ENCODE measurements at places on chromosomes 1 and 21.

DNA sequence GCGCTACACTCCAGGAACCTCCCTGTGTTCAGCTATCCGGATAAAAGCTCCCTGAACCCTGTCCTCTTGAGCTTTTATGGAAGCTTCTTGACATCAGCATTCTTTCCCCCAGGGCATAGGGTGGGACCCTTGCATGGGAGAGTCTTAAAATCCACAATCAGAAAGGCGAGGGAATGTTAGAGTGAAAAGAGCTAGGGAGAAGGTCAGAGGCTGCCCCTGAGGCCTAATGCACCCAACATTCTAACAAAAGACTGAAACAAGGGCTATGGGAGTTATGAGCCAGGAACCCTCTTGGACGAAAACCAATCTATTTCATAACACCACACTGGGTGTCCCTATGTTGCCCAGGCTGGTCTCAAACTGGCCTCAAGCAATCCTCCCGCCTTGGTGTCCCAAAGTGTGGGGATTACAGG, 36.7 kb downstream of the NEK2 start:
- no peak for DNase-seq

DNA sequence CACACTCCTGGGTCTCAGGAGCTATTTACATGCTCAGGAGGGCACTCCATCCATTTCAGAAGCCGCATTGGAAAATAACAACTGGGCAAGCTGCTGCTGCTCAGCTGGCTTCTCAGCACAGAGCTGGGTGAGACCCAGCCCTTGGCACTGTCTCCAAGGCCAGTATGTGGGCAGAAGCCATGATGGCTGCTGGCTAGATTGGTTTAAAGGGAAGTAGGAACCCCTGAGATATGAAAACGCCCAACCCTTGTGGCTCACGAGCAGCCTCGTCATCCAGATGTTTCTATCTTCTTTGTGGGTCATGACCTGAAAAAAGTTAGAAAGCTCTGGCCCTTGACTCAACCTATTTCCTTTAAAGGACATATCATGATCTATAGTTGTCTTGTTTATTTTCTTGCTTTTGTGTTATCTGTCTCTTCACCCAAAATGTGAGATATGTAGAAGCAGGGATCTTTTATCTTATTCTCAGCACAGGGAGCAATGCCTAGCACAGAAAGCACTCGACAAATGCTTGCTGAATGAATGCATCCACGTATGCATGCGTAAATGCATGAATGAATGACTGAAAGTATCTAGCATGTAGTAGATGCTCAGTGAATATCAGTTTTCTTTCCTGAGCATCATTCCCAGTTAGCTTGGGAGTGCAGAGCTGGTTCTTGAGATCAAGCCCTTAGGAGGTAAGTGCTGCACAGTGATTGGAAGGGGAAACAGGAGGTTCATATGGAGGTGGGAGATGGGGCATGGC, 11.6 kb downstream of the MYBPH start:
- DNase-seq: no peak

DNA sequence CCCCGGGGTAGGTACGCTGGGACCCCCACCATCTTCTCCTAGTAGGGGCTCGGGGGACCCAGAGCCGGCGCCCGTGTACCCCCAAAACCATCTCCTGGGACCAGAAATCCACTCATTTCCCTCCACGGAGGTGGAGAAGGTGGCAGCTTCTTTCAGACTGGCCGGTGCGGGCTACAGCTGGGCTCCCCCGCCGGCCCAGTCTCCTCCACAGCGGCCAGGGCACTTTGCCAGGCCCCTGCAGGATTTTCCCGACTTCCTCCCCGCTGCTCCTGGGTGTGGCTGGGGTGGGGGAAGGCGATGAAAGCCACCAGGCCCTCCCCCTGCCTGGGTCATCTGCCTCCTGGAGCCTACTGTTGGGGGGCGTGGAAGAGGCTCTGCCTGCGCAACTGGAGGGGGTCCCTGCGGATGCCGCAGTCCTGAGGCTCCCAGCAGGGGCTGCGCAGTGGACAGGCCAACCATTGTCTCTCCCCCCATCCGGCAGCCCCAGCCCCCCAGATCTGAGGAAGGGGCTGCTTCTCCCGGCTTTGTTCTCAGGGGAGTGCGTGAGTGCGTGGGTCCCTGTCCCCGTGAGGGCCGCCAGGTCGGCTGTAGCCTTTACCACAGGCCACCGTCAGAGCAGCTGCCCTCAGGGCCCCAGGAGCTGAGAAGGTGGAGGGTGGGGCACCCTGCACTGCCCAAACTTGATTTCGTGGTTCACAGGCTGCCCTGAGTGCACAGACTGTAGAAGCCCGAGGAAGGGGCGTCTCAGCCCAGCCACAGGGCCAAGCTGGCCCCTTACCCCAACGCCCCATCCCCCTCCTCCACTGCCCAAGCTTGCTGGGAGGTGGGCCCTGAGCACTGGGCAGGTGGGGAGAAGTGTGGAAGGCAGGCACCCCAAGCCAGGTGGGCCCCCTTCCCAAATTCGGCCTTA, 1.3 kb downstream of the AGRN start:
- peak; percentile 24 for DNase-seq

DNA sequence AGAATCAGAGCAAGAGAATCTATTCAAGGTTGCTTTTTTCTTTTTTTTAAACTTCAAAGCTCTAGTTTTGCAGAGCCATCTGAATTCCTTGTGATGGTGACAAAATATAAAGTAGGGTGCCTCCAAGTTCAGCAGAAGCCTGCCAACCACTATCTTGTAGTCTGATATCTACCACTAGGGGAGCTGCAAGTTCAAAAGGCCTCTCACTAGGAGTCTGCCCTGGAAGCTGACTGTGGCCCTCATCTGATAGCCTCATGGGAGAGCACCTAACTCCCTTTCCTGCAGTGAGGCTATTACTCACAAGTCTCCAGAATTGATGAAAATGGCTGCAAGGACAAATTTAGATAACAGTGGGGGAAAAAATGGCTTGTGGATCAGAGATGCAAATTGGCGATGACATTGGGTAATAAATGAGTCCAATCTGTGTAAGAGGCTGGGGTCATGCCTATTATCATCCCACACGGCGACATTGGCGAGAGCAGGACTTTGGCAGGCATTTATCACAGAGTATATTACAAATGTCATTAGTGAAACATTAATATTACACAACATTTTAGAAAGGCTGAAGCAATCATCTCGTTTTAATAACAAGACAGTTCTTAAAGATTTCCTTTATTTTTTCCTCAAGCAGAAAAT, 10.7 kb upstream of the ZP4 start:
- peak; percentile 2 for DNase-seq

DNA sequence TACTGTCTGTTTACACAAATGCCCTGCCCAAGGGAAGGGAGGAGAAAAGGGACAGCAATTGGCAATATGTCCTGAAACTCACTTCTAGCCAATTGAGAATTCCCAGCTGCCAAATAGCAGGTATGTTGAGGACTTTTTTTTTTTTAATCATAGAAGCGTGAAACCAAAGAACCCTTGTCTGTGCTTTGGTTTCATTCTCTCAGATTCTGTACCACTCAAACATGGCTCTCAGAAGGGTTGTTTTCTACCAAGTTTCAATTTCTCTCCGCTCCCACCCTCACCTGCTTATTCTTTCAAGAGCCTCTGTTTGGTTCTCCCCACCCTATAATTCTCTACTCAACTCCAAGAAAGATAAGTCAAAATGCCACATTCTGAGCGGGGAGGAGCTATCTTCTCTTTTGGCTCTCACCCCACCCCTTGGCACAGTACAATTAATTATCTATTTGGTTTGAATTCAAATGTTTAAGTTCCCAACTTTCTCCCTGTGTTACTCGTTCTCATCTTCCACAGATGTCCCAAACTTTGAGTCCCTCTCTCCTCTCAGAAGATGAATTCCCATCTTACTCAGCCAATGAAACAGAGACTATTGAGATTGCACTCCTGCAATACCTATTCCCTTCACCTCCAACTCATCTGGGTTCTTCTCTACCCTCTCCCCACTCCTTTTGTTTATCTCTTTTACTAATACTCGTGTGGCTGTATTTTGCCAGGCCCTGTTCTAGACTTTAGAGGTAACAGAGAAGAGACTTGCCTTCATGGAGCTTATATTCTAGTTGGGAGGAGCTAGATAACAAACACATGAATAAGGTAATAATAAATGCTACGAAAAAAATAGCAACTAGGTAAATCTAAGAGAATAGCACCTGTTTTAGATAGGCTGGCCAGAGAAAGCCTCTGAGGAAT, 3.9 kb upstream of the TP53BP2 start:
- no peak for DNase-seq

DNA sequence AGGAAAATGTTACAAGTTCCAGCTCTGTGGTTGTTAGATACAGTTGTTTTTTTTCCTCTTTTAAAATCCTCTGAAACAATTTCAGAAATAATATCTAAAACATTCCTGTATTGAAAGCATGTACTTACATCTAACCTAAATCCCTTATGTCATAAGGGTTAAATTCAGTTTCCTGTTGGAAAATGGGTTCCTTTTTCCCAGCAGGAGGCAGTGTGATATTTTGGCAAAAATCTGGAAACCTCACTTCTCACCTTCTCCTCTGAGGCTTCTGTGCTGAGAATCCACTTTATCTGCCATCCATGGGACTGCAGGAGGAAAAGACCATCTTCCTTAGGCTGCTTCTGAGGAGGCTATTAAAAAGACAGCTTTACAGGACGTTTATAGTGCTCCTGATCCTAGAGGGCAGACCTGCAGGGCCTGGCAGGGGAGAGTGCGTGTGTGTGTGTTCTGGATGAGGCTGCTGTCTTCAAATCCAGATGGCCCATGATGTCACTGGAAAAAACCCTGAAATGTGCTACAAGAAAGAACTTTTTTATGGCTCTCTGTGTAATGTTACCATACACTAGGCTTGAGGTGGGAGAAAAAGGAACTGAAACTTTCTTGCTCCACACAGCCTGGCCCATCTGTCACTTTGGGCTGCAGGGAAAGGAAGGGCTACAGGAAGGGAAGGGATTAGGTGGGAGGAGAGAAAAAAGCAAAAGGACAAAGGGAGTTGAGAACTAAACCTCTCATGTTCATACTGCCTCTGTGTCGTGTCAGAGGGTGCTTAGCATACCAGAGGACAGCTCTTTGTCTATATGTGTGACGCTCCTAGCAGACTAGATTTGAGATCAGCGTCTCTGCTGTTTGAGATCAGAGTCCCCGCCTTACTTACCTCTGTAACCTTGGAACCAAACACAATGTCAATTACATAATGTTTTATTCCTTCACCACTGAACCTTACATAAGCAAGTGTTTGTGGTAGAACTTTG, 379.2 kb upstream of the SPAG17 start:
- no peak for DNase-seq

- no peak for DNase-seq
These were observed 13.8 kb downstream of the TP53BP2 start for GRCh38 chr1:223831755-223832636.

DNA sequence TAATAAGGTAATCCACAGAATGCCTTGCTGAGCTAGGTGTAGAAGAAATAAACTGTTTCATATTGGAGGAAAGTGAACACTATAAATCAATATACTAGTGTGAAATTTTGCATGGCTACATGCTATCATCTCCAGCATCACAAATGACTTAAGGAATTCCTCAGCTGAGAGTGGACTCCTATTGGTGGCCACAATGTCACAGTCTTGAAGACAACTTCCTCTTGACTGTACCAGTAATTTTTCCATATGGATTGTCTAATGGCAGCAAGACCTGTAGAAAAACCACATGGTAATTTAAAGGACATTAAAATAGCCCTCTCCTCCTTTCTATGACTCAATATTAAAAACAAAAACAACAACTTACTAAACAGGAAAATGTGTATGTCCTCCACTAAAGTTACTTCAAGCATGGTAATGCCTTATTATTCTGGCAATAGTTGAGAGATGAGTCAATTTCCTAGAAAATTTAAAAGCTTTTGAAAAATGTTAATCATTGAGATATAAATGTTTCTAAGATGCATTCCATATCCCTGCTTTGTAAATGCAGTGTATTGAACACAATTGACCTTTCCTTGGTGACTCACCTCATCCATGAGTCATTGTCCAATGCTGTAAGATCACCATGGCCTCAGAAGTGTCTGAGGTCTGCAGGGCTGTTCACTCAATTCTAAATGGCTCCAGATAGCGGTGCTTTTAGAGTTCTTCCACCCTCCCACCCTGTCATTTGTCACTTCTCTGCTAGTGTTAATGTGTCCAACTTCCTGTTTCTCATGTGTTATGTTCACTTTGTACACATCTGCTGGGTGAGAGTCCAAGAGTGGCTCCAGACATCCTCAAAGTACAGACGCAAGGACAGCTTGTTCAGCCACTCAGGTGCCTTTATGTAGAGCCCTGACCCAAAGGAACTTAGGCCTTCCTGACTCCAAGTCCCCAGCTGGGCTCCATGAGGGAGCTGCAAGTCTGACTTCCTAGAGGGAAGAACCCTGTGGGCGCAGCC, 32.8 kb upstream of the DNASE2B start:
- DNase-seq: no peak

- DNase-seq: no peak
These were observed 520 bp downstream of the TARS2 start for GRCh38 chr1:150487763-150488115.

DNA sequence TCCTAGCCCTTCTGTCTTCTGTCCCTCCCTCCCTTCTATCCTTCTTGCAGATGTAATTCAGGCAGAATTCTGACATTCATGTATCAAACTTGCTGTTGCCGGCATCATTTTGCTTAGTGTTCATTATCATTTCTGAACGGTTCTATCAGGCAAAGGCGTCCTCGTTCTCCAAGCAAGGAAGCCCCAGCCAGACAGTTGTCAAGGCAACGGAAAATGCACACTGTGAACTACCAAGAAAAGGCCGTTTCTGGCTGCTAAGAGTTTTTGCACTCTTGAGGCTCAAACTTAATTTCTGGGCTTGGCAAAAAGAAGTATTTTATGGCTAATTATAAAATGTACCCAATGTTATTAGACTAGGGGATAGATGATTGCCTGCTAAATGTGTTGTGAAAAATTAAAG, 164.7 kb upstream of the KCNJ15 start:
- DNase-seq: no peak

GRCh38 chr21:42467140-42467983, 28.7 kb downstream of the RSPH1 start:
- DNase-seq: no peak

- no peak for DNase-seq
These were observed 26.1 kb downstream of the CACNA1S start for GRCh38 chr1:201085902-201086735.

- DNase-seq: peak; percentile 58
These were observed 4.9 kb downstream of the TMEM9 start for GRCh38 chr1:201149400-201149799.

GRCh38 chr1:34037109-34037508, 127.9 kb downstream of the CSMD2 start:
- DNase-seq: no peak

GRCh38 chr1:221783936-221784335, 42.0 kb upstream of the DUSP10 start:
- no peak for DNase-seq

- DNase-seq: no peak
These were observed 126.7 kb downstream of the TLR5 start for GRCh38 chr1:223016381-223016780.
